Progenitor cell of endocrine pancreas (in vitro differentiated cells): ENCODE measurements at places on chromosomes 7 and 10. TPM values are rescaled to one million over a fixed set of nuclear protein-coding genes. Genes with fewer than 3 reads are reported as not detected.

Gene NUTM2B
- 1.4 and 1.9 TPM in 2 replicates for total RNA-seq

Gene NOS3
- 0.74 and 1.1 TPM in 2 replicates for total RNA-seq

Gene TMEM196
- total RNA-seq, result 0.55 and 0.69 TPM in 2 replicates

Gene CASTOR2
- 67.0 and 79.8 TPM in 2 replicates for total RNA-seq

Gene SPDYE17
- total RNA-seq, result not detected in 2 replicates

Gene RAMP3
- total RNA-seq, result not detected in 2 replicates

Gene FOXI2
- total RNA-seq, result 1.7 and 4.7 TPM in 2 replicates

Gene CFAP46
- total RNA-seq, result 12.5 and 15.4 TPM in 2 replicates

Gene TRIM73
- 10.2 and 11.3 TPM in 2 replicates for total RNA-seq

Gene ADCYAP1R1
- total RNA-seq, result 0.07 TPM in 1 of 2 replicates, not detected in the other

Gene MACROH2A2
- total RNA-seq, result 128 and 143 TPM in 2 replicates

Gene OR6B1
- total RNA-seq, result not detected in 2 replicates

Gene PODXL
- total RNA-seq, result 21.2 and 27.0 TPM in 2 replicates

Gene RNF148
- total RNA-seq, result 0.26 and 0.40 TPM in 2 replicates

Gene ACADSB
- total RNA-seq, result 22.4 and 26.0 TPM in 2 replicates
